HEK293T (cell line): ENCODE measurements at places on chromosomes 1 and 21.

DNA sequence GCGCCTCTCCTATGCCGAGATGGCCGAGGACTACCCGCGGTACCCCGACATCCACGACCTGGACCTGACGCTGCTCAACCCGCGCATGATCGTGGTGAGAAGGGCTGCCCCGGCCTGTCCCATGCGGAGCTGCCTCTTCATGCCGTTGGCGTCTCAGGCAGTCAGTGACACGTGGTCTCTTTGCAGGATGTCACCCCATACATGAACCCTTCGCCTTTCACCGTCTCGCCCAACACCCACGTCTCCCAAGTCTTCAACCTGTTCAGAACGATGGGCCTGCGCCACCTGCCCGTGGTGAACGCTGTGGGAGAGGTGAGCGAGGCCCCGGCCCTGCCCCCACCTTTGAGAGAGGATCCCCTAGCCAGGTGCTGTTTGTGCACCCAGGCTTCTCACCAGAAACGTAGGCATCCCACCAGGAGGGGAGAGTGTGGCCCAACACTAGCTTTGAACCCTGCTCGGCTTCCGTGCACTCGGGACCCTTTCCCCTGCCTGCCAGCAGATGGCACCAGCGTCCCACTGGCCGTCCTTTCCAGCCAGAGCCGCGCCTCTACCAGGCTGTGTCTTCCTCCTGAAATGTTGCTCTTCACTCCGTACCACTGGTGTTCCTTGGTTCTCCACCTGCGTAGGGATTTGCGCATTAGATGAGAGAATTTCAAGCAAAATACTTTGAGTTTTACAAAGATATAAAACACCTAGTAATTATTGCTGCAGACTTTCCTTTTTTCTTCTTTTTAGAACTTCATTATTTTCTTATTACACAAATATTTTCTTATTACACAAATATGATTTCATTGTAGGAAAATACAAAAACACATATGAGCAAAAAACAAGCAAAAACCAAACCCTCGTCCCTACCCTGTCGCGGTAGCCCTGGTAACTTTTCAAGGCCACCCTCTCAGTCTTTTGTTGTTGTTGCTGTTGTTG lies 9.0 kb downstream of the NPPA start:
- peak; percentile 91 for DNase-seq

DNA sequence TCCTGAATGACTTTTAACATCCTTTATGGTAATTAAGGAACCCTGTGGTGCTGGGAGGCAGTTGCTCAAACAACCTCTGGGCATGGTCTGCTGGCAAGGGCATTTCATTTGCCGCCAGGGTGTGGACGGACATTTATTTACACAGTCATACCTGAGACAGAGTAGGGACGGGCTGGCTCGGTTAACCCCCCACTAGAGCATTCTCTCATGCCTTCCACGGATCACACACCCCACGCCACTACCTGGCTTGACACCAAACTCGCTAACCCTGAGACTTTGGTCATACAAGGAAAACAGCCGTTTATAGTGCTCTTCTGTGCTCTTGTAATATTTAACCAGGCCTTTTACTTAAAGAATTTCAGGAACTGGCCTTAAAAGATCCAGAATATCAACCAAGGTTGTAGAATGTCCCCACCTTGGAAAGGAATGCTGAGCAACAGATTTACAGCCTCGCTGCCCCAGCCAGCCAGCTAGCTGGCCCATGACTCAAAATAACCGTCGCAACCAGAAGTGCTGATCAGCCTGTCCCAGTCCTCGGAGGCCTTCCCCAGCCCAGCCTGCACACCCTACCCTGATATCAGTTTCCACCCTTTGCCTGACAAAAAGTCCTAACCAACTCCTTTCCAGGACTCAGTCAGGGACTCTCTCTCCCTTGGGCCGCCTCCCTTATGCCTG lies 6.5 kb upstream of the PDXK start:
- DNase-seq, result no peak

DNA sequence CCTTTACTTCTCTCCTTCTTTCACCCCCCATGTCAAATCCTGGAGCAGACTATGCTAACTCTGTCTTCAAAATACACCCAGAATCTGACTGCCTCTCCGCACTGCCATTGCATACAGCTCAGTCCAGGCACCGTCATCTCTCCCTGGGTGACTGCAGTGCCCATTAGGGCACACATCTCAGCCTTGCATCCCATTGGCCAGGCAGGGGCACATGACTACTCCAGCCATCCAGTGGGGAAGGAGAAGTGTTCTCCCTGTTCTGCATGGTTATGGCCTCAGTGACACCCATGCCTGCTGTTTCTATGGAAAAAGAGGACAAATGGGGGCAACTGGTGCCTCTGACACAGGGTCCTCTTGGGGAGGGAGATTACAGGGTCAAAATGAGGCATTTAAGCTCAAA lies 270.5 kb downstream of the MATN1 start:
- no peak for DNase-seq

DNA sequence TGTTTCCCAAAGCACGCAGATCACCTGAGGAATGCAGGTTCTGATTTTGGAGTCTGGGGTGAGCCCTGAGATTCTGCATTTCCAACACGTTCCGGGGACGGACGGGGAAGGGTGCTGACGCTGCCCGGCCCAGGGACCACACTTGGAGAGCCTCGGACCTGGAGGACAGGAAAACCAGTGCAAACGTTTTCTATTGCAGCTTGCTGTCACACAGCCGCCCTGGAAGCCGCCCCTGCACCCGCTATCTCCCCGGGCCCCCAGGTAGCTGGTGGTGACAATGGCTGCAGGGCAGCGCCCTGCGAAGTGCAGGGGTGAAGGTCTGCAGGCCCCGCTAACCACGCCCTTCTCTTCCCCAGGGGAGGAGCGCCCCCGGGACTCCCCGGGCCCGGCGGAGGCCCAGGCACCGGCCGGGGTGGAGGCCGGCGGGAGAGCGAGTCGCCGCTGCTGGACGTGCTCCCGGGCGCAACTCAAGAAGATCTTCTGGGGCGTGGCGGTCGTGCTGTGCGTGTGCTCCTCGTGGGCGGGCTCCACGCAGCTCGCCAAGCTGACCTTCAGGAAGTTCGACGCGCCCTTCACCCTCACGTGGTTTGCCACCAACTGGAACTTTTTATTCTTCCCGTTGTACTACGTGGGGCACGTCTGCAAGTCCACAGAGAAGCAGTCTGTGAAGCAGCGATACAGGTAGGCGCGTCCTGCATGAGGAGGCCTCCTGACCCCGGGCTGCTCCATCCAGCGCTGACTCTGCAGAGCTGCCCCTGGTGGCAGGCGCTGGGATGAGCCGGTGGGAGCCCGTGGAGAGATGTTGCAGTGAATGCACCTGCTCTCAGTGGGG lies 142.0 kb upstream of the COA6 start:
- peak; percentile 33 for DNase-seq

- no peak for DNase-seq
These were observed 9.2 kb upstream of the NBPF11 start for GRCh38 chr1:148161053-148161901.

GRCh38 chr21:25561668-25562641 lies 45.3 kb downstream of the MRPL39 start:
- no peak for DNase-seq

GRCh38 chr1:32056598-32056997 lies 16.1 kb upstream of the TMEM39B start:
- DNase-seq, result no peak

GRCh38 chr1:45205011-45205909 lies 1.1 kb downstream of the ZSWIM5 start:
- peak; percentile 53 for DNase-seq

- no peak for DNase-seq
These were observed 95.8 kb downstream of the PKN2 start for GRCh38 chr1:88779880-88780279.

DNA sequence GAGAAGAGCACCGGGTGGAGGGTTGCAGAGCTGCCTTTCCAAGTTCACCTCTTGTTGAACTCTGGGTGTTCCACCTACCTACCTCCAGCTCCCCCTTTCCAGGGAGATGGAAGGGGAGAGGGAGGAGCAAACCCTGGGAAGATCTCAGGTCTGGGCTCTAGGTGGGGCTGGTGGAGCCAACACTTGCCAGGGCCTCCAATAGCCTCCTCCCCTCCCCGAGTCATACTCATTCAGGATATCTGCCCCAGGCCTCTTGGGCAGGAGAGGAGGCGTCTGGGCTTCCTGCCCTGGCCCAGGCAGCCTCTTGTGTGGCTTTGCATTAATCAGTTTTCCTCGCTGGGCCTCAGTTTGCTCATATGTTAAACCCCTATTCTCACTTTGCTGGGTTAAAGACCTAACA lies 13.4 kb downstream of the RAP1GAP start:
- DNase-seq, result peak; percentile 44

DNA sequence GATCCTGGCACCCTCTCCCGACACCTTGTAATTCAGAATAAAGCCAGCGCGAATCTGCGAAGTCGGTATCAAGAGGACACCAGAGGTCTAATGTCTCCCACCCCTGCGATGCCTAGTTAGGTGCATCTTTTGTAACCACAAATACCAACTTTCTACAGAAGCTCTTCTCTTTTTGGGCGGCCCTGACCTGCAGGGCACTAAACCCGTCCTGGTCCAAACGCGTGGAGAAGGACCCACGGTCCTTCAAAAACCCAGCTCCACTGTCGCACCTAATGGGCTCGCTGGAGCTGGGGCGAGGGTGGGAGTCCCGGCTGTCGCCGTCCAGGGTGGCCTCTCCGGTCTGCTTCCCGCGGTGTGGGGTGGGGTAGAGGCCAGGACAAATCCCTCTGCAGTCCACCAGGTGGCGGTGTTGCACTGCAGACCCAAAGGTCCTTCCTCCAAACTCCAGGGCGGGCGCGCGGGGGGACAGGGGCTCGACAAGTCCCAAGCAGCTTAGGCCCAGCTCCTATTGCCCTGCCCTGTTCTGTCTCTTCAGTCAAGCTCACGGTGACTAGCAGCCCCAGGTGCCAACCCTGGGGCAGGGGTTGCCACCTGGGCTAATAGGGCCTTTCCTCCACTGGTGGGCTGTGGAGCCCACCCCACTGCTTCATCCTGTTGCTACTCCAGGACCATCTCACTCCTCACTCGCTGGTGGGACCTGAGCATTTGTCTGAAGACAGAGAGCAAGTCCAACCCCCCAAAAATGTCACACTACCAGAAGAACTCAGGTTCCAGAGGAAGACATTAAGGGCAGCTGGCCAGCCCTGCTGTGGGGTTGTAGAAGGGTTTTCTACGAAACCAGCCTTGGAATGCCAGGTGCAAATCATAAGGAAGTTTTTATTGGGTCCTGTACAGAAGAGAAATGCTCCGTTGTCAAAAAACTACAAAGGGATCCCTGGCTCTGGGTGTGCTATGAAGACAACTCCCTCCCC lies 2.8 kb downstream of the HES3 start:
- DNase-seq, result peak; percentile 88

DNA sequence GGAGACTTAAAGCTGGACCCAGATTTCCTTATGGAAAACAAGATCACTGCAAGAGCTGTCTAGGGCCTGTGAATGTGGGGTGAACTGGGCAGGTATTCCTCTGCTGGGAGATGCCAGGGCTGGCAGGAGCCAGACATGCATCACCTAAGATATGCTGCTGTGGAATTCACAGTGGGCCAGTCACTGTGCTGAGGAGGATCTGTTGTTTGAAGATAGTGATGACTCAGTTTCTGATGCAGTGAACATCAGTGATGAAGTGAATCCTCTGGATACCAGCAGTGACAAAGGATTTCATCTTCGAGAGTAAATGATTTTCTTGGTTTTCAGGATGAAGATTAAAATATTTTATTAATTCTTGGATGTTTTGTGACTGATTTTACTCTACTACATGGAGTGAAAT lies 29.9 kb upstream of the CAMSAP2 start:
- DNase-seq, result no peak

- DNase-seq, result no peak
These were observed 9.7 kb downstream of the ADARB1 start for GRCh38 chr21:45084121-45084520.

- DNase-seq, result no peak
These were observed 17.8 kb downstream of the VPS26C start for GRCh38 chr21:37249112-37249904.

DNA sequence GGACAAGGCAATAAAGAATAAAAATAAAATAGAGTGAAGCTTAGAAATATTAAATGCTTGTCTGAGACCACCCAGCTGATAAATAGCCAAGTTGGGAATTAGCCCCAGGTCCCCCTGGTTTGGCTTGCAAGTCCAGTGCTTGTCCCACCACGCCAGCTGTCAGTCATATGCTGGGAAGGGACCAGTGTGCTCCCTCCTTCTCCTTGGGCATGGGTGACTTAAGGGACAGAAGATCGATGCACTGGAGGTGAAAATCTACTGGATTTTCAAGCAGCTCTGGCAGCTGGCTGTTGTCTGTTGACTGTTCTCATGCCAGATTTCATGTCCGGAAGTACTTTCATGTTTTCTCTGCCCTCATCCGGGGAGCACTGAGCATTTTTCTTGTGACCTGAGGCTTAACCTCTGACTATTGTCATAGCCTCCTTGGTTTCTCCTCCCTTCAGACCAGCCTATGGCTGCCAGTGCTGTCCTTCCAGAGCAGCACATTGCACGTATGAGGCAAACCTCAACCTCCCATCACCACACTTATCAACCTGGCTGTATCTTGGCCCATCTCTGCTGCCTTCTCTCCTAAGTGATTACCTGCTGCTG lies 12.4 kb downstream of the LMOD1 start:
- no peak for DNase-seq

- no peak for DNase-seq
These were observed 39.2 kb upstream of the POU3F1 start for GRCh38 chr1:38085666-38086330.

GRCh38 chr21:43880111-43880985 lies 15.3 kb downstream of the AGPAT3 start:
- DNase-seq, result no peak

GRCh38 chr21:43927591-43928221 lies 62.7 kb downstream of the AGPAT3 start:
- no peak for DNase-seq

- no peak for DNase-seq
These were observed 37.5 kb downstream of the SPTA1 start for GRCh38 chr1:158649052-158649451.

- peak; percentile 10 for DNase-seq
These were observed 445.7 kb downstream of the AMY1C start for GRCh38 chr1:104195395-104195794.

- no peak for DNase-seq
These were observed 49.9 kb downstream of the PRKCZ start for GRCh38 chr1:2099886-2100779.

- DNase-seq, result no peak
These were observed 15.4 kb downstream of the CTH start for GRCh38 chr1:70426154-70427131.

DNA sequence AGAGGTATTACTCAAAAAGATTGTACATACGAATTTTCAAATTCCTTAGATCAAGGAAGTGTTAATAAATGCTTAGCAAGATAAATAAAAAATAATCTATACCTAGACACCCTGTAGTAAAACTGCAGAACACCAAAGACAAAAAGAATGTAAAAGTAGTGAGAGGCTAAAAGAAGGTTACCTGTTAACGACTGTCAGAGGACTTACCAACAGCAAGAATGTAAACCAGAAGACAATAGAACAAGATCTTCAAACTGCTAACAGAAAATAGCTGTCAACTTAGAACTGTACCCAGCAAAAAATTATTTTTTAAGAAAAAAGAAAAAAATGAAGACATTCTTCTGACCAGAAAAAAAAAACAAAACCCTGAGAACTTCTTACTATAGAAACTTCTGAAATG lies 51.2 kb downstream of the CD2 start:
- DNase-seq, result no peak

GRCh38 chr1:208445758-208446203 lies 201.6 kb upstream of the PLXNA2 start:
- DNase-seq, result no peak
